ENCODE measurements at places on chromosomes 1 and 21. TPM values are rescaled to one million over a fixed set of nuclear protein-coding genes. Genes with fewer than 3 reads are reported as not detected.

DNA sequence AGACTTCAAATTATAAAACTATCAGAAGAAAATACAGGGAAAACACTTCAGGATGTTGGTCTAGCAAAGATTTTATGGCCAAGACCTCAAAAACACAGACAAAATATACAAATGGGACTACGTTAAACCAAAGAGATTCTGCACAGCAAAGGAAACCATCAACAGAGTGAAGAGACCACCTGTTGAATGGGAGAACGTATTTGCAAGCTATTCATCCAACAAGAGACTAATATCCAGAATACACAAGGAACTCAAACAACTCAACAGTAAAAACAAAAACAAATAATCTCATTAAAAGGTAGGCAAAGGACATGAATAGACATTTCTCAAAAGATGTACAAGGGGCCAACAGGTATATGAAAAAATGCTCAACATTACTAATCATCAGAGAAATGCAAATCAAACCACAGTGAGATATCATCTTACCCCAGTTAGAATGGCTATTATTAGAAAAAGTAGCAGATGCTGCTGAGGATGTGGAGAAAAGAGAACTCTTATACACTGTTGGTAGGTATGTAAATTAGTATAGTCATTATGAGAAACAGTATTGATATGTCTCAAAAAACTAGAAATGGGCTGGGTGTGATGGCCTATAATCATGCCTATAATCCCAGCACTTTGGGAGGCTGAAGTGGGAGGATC, 112.6 kb downstream of the LRIG2 start:
- DNase-seq = no peak

GRCh38 chr1:156638189-156638985, 3.5 kb upstream of the BCAN start:
- DNase-seq = no peak

S100A1 gene
- total RNA-seq = not detected

GRCh38 chr1:9086045-9086444, 16.6 kb upstream of the SLC2A5 start:
- no peak for DNase-seq

VHLL gene
- not detected for total RNA-seq

OR14K1 gene
- not detected for total RNA-seq

GRCh38 chr1:228272831-228273571, 65.2 kb downstream of the OBSCN start:
- DNase-seq = no peak

Measured in urinary bladder (tissue), 4 donors.